ENCODE measurements at places on chromosomes 4 and X.

GRCh38 chr4:25320773-25321172 is 8.2 kb downstream of the ZCCHC4 start:
- DNase-seq, result no peak

DNA sequence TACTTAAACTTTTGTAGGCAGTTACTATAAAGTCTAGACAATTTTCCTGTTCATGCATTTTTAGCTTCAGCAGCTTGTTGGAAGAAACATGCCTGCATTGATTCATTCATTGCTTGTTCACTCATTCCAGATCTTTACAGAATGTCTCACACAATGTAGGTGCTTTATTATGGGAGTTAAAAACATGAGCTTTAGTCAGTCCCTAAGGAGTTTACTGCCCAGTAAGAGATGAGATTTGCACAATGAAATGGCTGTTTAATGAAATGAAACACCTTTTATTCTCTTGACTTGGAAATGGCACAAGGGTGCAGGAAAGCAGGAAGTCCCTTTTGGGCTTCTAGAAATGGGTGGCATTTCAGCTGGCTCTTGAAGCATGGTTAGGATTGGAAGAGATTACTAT is 2.9 kb downstream of the NOCT start:
- no peak for DNase-seq

- DNase-seq, result no peak
These were observed 753.0 kb upstream of the NDST4 start for GRCh38 chr4:115866364-115866896.

DNA sequence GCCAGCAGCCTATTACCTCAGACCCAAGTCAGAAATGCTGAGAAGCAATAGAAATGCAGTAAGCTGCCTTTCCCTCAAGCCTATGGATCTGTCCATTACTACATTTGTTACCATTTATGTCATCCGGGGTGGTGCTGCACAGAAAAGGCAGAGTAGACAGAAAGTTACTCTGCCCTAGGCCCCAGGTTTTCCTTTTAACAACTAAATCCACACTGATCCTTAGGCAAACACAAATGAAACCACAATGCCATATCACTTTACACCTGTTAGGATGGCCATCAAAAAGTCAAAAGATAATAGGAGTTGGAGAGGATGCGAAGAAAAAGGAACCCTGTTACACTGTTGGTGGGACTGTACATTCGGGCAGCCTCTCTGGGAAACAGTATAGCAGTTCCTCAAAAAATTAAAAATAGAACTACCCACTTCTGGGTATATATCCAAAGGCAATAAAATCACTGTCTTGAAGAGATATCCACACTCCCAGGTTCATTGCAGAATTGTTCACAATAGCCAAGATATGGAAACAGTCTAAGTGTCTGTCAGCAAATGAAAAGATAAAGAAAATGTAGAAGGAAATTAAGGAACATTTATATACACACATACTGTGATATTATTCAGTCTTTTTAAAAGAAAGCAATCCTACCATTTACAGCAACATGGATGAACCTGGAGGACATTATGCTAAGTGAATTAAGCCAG is 186.3 kb downstream of the NWD2 start:
- DNase-seq, result no peak

DNA sequence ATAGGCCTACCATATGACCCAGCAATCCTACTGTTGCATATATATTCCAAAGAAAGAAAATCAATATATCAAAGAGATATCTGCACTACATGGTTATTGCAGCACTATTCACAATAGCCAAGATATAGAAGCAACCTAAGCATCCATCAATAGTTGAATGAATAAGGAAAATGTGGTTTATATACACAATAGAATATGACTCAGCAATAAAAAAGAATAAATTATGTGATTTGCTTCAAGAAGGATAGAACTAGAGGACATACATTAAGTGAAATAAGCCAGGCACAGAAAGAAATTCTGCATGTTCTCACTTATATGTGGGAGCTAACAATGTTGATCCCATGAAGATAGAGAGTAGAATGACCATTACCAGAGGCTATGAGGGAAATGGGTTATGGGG is 13.1 kb upstream of the FHIP1A start:
- no peak for DNase-seq

DNA sequence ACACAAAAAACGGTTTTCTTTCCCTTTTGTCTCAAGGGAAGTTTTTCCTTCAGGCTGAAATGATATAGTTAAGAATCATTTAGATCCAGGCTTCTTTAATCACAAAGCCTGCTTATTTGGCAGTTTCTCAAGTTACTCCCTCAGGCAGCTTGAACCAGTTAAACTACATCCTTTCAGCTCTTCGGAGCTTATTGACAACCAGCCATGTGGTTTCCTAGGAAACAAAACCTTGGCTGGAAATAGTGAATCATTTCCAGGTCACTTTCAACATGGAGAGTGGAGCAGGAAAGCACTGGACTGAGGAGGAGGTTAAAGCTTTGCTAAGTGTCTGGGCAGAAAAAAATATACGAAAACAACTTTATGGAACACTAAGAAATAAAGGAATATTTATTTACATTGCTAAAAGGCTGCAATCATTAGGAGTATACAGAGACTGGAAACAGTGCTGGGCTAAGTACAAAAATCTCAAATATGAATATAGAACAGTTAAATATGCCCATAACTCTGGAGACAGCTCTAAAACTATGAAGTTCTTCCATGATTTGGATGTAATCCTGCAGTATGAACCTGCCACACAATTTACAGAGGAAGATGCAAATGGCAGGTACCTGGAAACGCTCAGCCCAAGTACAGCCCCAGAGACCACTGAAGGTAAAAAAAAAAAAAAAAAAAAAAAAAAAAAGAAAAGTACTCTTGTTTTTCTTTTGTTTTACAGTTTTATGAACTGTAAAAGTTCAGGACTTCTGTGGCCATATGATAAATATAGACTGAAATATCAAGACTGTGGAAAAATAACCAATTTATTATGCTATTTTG is 23.2 kb upstream of the AASDH start:
- DNase-seq, result peak; percentile 76

DNA sequence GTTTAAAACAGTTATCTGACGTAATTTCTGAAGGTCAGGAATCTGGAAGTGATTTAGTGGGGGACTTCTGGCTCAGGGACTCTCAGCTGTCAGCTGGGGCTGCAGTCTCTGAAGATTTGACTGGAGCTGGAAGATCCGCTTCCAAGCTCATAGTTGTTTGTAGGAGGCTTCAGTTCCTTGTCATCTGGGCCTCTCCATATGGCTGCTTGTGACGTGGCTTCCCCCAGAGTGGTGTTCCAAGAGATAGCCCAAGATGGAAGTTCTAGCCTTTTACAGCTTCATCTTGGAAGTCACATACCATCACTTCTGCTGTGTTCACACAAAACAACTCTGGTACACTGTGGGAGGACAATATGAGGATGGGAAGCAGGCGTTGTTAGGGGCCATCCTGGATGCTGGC is 2.1 kb downstream of the MPC1L start:
- no peak for DNase-seq

DNA sequence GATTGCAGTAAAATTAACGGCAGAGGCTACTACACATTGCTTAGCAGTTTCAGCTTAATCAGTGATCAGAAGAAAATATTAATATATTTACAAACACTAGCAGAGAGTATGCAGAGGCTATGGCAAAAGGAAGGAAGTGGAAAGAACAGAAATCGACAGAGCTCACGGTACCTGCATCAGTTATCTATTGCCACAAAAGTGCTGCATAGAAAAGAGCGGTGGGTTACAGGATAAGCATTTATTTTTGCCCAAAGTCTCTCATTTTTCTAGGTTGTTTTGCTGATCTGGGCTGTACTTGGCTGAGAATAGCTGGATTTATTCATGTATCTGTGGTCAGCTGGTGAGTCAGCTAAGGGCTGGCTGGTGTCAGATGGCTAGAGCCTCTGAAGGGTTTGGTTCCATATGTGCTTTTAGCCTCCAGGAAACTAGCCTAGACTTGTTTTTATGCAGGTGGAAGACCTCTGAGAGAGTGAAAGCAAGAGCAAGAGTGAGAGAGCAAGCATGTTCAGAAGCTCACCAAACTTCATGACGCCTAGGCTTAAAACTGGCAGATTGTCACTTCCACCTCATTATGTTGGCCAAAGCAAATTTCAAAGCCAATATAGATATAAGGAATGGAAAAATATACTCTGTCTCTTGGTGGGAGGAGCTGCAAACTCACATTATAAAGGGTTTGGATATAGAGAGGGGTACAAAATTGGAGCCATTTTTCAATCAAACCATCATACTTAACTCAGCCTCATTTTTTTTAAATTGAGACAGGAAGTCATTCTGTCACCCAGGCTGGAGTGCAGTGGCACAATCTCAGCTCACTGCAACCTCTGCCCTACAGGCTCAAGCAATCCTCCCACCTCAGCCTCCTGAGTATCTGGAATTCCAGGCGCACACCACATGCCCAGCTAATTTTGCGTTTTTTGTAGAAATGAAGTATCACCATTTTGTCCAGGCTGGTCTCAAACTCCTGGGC is 153.2 kb upstream of the RPL34 start:
- DNase-seq, result no peak

GRCh38 chr4:89254847-89255246 is 52.8 kb downstream of the GPRIN3 start:
- no peak for DNase-seq

DNA sequence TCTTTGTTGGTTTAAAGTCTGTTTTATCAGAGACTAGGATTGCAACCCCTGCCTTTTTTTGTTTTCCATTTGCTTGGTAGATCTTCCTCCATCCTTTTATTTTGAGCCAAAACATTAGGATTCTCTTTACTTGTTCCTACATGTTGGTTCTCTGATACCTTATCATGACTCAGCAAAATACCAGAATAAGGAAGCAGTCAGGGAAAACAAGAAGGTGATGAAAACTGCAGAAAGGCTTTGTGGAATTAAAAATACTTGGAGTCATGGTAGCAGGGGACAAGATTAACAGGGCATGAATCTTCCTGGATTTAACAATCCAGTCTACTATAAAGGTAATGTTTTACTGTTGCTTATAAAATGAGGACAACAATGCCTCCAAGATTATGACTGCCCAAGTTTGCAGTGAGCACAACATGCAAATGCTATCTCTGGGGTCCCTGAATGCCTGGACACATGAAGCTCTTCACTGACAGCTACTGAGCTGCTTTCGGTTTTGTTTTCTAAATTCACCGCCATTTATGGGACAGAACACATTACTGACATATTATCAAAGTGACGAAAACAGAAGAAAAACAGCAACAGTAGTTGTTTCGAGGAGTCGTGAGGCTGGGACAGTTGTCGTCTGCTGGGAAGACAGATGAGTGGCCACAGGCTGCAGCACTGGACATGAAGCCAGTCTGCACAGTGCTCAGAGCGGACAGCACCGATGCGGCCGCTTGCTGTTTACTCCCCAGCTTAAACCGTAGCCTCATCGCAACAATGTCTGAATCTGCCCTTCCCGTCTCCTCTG is 174.5 kb upstream of the DKK2 start:
- DNase-seq, result no peak

- DNase-seq, result no peak
These were observed 38.6 kb upstream of the NEIL3 start for GRCh38 chr4:177271091-177271490.

DNA sequence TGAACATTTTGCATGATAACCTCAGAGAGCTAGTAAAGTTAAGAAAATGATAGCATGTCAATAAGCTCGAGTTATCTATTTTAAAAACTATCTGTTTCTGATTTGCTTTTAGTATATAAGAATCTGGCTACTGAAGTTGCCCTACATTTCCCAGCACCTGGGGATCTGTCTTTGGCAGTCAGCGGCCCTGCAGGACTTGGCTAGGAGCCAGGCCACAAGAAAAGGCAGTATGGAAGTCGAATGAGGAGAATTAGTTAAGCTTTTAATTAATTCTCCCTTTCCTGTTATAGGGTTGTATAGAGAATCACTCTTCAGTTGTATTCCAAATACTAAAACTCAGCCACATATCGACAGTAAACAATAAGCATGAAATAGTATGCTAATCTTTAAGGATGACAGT is 22.7 kb downstream of the POU4F2 start:
- DNase-seq, result no peak

DNA sequence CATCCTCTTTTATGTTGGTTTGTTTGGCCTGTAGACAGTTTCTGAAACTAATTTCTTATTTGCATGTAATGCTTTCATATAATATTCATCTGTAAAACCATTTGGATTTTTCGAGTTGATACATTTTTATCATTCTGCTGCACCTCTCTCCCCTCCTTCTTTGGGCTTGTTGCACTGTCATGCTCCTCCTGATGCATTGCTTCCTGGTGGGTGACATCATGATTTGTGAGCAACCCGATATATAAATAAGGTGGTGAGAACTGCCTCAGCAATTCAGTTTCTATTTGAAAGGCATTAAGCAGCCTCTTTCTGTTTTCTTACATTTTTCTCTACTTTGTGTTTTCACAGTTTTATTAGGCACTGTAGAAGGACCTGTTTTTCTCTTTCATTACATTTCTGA is 515.7 kb downstream of the RPA4 start:
- DNase-seq, result no peak

DNA sequence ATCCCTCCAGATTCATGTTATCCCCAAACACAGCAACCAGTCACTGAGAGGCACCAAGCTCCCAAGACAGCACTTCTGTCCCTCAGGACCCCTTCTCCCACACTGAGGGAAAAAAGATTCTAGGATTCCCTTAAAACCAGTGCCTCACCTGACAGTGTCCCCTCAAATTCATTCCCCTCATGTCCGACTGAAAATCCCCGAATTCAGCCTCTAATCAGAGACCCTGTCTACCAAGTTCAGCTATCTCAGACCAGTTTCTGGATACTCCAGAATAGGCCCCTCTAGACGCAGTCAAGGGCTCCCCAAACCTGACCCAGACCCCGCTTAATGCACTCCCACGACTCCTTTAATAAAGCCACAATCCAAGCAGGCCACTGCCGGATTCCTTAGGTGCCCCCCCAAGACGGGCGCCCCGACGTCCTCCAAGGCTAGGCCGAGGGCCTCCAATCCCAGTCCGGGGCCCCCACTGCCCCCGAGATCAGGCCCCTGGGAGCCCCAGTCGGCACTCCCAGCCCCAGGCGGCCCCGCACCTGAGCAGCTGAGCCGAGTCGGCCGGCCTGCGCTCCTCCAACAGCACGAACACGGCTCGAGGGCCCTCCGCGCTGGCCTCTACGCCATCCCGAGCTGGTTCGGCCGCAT is 457 bp downstream of the TFE3 start:
- DNase-seq, result no peak

DNA sequence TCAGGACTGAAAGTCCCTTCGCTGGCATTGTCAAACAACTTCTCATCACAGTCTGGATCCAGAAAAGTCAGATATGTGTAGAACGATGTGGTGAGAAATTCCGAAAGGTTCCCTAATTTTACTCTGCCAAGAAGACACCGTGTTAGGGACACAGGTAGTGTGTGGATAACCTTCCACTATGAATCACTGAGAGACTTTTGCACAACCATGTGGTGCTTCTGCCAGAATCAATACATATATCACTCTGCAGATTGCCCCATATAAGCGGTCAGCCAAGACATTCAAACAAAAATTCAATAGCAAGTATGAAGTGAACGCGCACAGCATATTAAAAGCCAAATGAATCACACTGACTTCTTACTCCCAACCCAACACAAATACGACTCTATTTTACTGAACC is 63.8 kb downstream of the PHKA2 start:
- no peak for DNase-seq

GRCh38 chrX:96540111-96540631 is 144.5 kb upstream of the DIAPH2 start:
- DNase-seq, result no peak

GRCh38 chr4:108106186-108106585 is 62.5 kb downstream of the LEF1 start:
- no peak for DNase-seq

- no peak for DNase-seq
These were observed 99.4 kb downstream of the FAM13A start for GRCh38 chr4:88957570-88957969.
